Mesothelial cell of epicardium (in vitro differentiated cells): ENCODE measurements at places on chromosomes 5 and 9.

DNA sequence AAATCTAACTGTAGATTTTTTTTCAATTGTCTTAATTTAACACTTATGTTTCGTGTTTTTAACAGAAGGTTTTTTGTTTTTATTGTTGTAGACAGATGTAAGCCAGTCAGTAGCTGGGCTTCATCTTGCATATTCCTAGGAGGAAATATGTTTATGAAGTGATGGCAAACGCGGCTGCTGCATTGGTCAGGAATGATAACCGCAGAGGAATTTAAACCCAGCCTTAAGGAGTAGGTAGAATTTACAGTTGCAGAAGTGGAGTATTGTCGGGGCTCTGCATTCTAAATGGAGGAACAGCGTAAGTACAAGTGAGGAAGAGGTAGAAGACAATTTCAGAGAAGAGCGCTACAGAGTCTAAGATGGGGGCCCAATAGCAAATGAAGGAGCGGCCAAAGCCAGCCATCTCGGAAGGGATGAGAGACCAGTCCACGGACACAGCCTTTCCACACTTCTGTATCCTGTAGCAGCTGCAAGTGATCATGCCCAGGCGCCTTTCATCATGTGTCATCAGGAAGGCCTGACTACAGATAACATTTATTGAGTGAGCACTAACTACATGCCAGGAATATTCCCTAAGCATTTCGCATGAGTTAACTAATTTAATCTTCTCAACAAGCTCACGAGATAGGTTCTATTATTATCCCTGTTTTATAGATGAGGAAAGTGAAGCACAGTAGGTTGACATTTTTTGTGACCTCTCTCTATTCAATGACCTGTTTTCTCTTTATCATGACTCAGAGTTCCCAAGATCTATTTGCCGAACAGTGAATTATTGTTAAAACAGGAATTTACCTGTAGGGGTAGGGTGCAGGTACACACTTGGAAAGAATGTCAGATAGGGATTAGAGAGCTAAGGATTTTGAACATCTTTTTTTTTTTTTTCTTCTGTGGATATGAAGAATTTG, 38.1 kb downstream of the CMYA5 start:
- DNase-seq: no peak

DNA sequence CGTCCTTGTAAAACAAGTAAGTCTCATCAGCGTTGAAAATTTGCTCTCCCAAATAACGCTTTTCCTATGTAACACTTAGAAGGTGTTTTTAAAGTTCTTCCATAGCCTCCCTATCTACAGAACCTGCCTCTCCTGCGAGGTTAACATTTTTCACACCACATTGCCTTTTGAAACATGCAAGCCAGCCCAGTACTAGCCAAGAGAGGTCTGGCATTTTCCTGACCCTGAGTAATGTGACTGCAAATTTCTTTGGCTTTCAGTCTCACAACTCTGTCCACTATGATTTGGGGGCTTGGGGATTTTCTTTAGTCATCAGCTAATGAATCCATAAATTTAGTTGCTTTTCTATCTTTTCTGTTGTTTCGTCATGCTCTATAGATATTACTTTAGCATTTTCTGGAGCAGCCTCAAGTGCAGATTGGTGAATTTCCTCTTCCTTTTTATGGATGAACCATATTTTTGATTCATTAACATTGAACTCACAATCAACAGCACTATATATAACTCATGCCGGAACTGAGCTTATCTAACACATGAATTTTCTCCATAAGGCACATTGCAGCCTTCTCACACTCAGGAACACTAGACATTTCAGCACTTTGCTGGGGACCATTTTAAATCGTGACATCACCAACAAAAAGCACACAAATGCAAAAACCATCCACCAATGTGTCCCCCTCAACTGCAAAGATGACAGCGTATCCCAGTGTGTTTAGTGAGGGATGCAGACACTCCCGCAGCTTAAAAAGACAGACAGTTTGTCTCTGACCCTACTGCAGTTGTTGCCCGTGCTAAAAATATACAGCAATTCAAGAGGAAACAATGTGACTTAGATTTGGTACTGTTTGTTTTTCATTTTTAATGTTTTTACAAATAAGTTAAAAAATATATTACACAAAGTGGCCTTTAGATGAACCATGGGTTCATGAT, 77.2 kb upstream of the SPATA31C2 start:
- DNase-seq: no peak

GRCh38 chr5:133111299-133111698, 59.5 kb downstream of the HSPA4 start:
- peak; percentile 92 for DNase-seq

DNA sequence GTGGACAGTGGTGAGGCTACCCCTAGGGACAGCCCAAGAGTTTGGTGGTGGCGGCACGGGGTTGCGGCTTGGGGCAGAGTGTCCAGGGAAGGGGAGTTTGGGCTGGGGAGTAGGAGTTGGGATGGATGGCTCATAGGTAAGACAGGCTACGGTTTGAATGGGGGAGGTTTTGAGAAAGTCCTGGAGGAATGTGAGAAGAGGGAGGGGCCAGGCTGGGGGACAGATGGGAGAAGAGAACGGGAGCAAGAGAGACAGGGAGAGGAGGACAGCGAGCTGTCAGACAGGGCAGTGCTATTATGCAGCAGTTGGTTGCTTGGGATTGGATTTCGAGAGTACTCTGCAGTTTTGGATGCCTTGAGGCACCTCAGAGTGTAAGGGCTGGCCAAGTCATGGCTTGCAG, 24.5 kb downstream of the PSD2 start:
- DNase-seq: no peak

DNA sequence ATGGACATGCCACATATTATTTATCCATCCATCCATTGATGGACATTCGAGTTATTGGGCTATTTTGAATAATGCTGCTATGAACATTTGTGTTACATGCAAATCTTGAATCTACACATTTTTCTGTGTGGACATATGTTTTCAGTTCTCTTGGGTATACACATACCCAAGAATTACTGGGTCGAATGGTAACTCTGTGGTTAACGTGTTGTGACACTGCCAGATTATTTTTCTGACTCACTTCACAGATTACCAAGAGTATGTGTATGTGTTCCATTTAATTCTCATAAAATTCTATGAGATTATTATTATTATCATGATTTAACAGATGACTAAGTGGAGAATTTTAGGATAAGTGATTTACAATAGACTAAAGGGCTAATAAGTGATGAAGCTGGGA, 26.7 kb downstream of the CYFIP2 start:
- no peak for DNase-seq

DNA sequence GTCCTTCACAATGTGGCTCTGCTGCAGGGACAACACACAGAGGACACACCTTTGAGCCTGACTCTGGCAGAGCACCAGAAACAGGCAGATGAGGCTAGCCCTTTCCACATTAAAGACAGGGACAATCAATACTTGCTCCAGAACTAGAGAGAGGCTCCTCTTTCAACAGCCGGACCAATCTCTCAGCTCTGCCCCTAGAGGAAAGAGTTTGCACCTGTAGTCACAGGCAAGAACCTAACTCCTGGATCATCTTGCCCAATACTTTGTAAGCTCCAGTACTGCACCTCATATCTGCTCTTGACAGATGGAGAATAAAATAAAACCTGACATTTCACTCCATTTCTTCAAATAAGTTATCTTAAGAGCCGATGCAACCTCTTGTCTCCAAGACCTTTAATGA, 52.1 kb downstream of the EPB41L4A start:
- no peak for DNase-seq
